ENCODE measurements at places on chromosomes 12 and 14. TPM values are rescaled to one million over a fixed set of nuclear protein-coding genes. Genes with fewer than 3 reads are reported as not detected.

- no peak for DNase-seq
Observed at GRCh38 chr14:89415159-89415558, 1.9 kb downstream of the FOXN3 start.

DNA sequence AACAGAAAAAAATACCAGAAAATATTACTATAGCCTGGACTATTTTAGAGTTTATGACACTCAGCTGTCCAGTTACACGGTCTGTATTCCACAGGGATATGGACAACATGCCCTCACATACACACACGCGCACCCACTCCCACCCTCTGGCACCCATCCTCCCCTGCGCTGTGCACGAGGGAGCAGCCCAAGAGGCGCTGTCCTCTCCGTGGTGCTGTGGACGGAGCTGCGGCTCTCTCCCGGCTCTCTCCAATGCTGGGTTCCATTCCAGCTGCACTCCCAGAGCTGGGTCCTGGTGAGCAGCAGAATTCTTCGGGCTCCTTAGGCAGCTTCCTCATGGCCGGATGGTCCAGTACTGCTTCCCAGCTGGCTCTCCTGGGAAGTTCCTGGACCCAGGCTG, 6.0 kb upstream of the NGB start:
- no peak for DNase-seq

DNA sequence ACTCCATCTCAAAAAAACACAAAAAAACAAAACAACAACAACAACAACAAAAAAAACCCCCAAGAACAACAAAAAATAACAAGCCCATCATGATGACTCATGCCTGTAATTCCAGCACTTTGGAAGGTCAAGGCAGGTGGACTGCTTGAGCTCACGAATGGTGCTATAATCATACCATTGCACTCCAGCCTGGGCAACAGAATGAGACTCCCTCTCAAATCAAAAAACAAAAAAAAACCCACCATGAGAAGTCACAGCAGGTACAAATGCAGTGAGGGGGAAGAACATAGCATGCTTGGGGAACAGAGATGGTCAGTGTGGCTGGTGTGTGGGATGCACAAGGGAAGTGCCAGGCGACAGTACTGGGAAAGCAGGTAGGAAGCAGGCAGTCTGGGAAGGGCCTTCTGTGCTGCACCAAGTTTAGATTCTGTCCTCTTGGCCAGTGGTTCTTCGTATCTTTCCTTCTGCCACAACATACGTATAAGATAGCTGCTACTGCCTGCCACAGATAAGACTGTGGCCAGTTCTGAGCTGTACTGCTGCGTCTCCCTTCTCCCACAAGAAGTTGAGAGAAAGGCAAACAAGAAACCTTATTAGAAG, 28.0 kb downstream of the ATG14 start:
- no peak for DNase-seq

DNA sequence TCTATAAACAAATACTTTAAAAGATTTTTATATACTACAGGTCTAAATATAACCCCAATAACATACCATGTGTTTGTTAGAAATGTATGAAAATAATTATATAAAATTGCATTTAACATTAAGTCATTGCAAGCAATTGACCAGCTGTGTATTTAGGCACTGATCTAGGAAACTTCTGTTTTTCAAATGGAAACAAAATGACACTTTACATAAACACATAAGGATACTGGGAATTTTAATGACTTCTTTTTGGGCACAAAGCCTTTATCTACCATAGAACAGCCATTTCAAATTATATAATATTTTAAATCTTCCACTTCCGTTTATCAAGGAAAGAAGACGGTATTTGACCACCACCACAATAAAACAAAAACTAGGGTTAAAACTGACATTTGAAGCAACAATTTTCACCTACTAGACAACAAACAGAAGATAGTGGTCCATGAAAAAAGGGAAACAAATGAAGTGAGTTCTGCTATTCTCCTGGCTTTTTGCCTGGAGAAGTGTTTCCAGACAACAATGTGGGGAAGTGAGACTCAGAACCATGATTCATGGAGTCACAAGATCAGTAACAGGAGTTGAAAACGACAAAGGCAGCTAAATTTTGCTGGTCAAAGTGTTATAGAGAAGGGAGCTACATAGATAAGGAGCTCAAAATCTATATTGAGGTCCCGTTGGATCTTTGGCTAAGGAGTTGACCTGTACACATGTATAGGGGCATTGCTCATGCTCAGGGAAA, 475.1 kb downstream of the TRHDE start:
- DNase-seq, result no peak

The KRT74 gene
- total RNA-seq, result not detected

The HOTAIR gene
- not detected for total RNA-seq

DNA sequence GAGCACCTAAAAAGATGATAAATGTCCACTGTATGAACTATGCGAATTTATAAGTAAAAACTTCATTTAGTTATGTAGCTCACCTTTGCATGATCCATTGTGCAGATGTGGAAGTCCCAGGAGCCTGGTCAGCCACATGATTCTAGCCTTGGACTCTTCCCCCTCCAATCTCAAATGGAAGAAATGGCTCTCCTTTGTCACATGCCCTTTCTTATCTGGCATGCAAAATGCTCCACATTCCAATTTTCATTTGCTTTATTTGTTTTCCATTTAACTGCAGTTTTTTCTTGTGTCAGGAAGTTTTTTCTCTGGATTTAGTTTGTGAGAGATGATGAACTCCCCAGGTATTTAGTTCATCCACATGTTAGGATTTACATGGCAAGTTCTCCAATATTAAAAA, 73.8 kb downstream of the DYRK2 start:
- no peak for DNase-seq

DNA sequence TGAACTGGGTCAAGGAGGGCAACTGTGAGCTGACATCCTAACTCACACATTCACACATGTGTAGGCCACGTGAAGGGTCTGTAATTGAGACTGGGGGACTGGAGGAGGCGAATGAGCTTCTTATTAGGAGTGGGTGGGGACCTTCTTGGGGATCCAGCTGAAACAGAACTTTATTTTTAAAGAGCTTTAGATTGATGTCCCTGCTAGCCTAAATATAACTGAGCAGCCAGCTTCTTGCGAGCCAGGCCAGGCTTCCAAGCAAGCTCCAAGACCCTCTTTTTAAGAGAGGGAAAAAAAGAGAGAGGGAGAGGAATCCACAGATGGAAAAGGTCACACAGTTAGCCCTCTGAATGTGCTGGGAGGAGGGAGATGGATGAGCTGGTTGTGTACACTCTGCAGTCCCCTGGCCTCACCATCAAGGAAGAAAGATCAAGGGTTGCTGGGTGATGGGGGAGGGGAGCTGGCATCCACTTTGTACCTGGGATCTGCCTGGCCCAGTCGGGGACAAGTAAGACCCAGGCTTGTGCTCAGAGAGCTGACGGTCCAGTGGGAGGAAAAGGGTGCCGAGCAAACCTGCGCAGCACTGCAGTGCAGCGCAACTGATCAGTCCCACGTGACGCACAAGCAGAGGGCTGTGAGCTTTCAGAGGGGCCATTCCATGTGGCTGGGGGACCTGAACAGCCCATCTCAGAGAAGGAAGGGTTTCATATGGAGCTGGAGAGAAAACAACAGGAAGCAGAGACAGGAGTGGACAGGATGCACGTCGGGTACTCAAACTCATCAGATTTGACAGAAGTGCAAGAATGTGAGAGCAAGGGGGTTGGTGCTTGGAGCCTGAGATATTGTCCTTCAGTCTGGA, 154.5 kb downstream of the ZFP36L1 start:
- DNase-seq, result no peak

- DNase-seq, result no peak
Observed at GRCh38 chr12:28390206-28390605, 199.9 kb downstream of the CCDC91 start.

DNA sequence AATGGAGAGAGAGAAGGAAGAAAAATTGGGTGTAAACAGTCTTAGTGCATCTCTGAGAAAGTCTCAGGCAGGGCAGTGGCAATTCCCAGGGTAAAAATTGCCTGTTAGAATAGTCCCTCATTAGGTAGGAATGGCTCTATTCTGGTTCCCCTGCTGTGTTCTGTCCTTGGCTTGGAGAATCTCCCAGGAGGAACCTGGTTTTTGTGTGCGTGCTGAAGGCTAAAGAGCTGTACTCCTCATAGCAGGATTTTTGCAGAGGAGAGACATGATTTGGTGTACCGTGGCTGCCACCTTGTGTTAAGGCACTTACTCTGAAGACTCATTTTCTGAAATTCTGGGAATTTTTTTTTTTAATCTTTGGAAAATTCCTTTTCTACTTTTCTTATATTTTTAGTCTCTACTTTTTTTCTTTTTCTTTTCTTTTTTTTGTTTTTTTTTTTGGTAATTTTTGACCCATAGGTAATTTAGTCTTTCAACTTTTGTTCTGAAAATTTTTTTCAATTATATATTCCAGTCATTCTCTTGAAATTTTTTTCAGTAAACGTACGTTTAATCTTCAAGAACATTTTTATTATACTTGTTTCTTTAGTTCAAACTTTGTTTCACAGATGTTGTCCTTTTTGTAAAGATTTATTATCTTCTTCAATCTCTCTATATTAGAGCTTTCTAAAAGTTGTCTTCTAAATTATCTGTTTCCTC, 63.8 kb downstream of the FBXO33 start:
- DNase-seq, result no peak

GRCh38 chr12:12278899-12279298, 12.1 kb upstream of the LRP6 start:
- no peak for DNase-seq

DNA sequence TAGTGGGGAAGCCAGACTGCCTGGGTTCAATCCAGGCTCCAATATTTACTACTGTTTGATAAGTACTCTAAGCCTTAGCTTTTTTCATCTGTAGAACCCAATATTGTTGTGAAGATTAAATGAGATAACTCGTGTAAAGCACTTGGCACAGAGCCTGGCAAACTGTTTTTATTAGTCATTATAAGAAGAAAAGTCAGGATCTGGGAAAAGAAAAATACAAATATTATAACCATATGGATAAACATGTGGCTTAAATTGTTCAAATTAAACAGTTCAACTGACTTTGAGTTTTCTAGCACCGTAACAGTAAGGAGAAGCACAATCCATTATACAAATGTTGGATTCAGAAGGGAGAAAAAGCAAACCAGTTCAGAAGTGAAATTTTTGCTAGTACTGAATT, 22.0 kb upstream of the CDK17 start:
- no peak for DNase-seq

- no peak for DNase-seq
Observed at GRCh38 chr14:95522116-95522515, 5.7 kb upstream of the SYNE3 start.

GRCh38 chr14:99730876-99731546, 46.9 kb downstream of the CYP46A1 start:
- peak; percentile 15 for DNase-seq

The GLT1D1 gene
- 10.4 TPM for total RNA-seq

GRCh38 chr12:47302111-47302671, 222.4 kb upstream of the AMIGO2 start:
- DNase-seq, result no peak

The ACVRL1 gene
- total RNA-seq, result 106 TPM

Data from omental fat pad (tissue), 4 donors.